COLO829 (cell line): ENCODE measurements at places on chromosomes 5 and 9.

DNA sequence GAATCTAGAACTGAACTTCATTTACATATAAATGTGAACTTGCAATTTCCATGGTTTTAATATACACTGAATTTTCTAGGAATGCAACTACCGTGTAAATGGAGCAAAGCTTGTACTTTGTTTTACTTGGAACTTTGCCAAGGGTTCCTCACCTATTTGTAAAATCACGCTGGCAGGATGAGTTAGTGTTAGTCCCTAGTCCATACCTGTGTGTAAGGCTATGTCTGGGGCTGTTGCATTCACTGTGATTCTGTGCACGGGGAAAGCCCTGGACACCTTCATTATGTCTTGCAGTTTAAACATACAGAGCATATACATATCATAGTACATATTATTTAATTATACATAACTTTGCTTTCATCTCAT is 119.9 kb downstream of the PAX5 start:
- DNase-seq = no peak

DNA sequence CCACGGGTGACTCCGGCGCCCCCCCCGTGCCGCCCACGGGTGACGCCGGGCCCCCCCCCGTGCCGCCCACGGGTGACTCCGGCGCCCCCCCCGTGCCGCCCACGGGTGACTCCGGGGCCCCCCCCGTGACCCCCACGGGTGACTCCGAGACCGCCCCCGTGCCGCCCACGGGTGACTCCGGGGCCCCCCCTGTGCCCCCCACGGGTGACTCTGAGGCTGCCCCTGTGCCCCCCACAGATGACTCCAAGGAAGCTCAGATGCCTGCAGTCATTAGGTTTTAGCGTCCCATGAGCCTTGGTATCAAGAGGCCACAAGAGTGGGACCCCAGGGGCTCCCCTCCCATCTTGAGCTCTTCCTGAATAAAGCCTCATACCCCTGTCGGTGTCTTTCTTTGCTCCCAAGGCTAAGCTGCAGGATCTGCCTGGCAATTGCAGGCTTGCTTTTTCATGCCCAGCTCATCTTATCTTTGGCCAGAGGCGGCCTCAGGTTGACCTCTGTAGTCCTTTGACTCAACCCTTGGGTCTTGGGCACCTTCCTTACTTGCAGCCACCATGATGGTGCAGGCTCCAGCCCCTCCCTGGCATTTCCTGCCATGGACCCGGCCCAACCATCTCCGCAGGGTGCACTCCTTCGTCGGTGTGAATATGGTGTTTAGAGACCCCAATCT is 9.8 kb downstream of the CEL start:
- no peak for DNase-seq

DNA sequence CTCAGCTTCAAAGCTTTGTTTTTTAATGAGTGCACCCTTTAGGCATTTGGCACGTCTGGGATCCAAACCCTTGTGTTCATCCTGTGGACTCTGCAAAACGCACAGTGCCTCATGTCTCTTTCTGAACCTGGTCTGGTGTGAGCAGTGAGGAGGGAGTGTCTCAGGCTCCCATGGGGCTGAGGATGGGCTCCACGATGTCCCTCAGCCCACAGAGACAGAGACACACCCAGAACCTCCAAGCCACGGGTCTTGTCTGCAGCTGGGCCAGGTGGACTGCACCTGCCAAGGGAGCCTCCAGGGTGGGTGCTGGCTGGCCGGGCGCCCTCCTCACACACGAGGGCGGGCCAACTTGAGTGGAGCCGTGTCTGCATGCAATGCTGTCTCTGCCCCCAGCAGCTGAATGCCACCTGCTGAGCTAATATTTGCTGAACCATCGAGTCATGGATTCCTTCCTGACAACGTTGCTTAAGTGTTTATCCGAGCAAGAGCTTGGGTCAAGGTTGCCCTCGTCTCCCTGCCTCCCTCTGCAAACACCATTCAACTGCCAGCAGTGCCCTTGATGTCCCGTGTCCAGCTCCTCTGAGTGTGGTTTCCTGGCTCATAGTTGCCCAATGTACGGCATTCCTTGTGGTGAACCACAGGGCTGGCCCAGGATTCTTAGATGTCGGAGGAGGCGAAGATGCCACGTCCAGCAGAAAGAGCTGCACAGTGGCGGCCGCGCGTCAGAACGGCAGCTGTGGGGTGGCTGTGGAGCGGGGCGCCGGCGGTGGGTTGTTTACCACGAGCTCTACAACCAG is 31.4 kb upstream of the LPCAT1 start:
- DNase-seq = no peak

- DNase-seq = no peak
These were observed 754.3 kb downstream of the TLE4 start for GRCh38 chr9:80326105-80326504.

GRCh38 chr5:169013208-169013728 is 287.7 kb downstream of the SLIT3 start:
- DNase-seq = no peak

- no peak for DNase-seq
These were observed 30.2 kb upstream of the F2R start for GRCh38 chr5:76685704-76686103.

DNA sequence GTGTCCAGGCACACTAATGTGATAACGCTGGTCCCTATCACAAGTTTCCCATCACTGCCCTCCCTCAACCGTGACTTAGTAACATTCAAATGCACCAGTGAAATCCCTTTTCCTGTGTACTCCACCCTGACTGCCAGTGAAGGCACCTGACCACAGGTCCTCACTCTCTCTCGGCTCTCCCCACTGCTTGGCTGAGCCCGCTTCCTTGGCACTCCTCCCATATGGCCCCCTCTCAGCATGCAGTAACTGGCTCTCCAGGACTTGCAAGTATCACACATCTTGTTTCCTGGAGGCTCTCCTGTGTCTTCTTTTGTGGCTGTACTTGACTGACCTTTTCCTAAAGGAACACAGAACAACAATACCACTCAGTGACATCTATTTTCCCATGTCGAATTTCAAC is 292.0 kb upstream of the ZNF608 start:
- DNase-seq = no peak

- no peak for DNase-seq
These were observed 175.3 kb upstream of the BRINP1 start for GRCh38 chr9:119544492-119544891.

GRCh38 chr5:4424895-4425294 is 715.2 kb upstream of the ADAMTS16 start:
- DNase-seq = no peak

DNA sequence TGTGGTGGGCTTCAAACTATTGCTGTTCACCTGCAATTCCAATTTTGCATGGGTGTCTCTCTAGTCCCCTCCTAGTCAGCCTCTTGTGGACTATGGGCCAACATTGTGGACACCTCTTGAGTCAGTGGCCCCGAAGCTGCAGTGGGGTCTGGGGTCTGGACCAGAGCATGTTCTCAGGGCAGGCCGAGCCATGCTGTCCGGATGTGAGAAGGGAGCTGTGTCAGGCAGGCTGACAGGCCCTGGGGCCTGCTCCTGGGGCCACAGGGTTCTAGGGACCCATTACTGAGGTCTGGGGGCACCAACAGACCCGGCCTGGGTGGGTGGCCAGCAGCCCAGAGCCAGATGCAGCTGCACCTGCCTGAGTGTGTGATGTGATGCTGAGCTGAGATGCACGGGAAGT is 16.5 kb upstream of the IRX4 start:
- no peak for DNase-seq

GRCh38 chr9:25602400-25603044 is 75.7 kb downstream of the TUSC1 start:
- DNase-seq = no peak

DNA sequence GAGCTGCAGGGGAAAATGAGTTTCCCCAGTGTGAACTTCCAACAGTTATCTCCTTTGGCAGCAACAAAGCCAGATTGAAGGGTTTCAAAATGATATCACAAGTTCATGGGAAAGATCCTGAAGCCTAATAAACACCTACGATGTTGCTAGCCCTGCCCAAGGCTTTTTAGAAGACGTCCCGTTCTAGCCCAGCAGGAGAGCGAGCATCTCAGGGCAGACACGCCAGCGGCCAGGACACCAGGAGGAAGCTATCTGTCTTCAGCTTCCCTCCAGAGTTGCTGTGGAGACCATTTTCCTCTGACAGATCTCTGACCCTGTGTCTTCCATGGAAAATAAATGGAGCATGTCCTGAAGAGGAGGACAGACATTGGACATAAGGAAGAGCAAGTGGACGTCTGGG is 98.4 kb downstream of the FBXO38 start:
- DNase-seq = no peak

DNA sequence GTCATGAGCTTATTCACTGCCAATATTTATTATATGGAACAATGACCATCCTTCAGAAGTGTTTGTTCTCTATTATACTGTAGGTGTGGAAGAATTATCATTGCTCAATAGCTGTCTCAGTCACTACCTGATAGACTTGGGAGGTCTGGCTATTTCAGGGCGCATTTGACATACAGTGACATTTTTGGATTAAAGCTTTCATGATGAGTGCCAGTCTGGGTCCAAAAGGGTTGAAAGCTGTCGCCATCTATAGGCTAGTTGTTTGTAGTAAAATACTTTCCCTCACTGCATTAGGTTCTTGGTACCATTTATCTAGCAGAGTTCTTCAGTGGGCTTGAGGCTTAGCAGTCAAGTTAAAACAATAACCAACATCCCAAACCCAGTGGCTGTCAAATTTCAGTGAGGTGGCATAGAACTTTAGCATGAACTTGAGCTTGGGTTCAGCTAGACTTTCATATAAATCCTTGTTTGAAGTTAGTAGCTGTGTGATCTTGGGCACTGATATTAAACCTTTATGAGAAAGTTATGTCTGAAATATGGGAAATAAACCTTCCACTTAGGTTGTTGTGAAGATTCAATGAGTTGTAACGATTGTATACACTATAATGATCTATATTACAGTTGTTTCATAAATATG is 110.5 kb upstream of the CDKN2B start:
- DNase-seq = no peak

DNA sequence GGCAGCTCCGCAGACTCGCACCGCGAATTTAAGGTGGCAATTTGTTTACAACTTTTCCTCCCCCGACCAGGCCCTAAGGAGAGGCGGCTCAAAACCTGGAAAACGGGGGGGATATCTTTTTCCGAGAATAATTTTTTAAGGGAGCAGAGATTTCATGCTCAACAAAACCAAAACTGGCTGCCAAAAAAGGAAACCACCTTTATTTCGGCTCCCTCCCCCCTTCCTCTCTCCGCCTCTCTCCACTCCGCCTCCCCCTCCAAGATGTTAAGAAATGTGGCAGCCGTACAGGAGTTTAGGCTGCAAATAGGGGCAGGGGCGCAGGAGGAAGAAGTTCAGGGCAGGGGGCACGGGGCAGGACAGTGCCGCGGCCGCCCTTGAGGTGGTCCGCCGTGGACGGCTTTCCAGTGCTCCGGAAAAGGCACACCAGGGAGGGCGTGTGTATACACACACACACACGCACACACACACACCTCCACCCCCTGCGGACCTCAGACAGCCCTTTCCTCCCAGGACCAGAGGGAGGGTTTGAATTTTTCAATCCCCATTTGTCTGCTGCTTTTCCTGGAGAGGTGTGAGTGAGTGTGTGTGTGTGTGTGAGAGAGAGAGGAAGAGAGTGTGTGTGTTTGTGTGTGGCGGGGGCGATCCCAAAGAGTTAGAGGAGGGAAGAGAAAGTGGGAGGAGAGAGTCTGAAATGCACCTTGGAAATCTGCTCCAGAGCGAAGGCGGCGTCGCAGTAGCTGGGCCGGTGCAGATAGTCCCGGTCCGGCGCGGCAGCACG is 9.1 kb downstream of the PTCH1 start:
- DNase-seq = no peak
